Stimulated activated CD4-positive, alpha-beta T cell treated with anti-CD3 and anti-CD28 coated beads, TNF-alpha, amount 100 ng/mL, for 48 hours (primary cell): ENCODE measurements at places on chromosomes 6 and 20.

GRCh38 chr20:63895952-63896263 is 982 bp downstream of the DNAJC5 start:
- DNase-seq: no peak

DNA sequence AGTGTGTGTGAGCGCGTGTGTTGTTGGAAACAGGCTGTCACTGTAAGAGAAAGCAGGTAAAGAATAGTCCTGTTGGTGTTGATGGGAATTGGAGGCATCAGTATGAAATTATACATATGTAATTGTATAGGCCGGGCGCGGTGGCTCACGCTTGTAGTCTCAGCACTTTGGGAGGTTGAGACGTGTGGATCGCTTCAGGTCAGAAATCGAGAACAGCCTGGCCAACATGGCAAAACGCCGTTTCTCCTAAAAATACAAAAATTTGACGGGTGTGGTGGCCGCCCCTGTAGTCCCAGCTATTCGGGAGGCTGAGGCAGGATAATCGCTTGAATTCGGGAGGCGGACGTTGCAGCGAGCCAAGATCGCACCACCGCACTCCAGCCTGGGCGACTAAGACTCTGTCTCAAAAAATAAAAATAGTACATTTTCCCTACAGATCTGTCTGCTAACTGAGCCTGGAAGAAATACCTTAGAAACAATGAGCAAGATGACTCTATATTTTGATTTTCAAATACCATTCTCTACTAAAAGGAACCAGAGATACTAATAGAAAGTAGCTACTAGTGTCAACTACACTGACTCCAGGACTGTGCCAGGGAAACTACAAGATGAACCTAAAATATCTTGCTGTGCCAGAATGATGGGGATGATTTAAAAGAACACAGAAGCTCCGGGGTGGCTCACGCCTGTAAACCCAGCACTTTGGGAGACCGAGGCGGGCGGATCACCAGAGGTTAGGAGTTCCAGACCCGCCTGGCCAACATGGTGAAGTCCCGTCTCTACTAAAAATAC is 110.8 kb downstream of the TRIM27 start:
- DNase-seq: no peak

GRCh38 chr6:43836507-43837240 is 66.7 kb downstream of the VEGFA start:
- DNase-seq: no peak

GRCh38 chr6:54053881-54054391 is 57.3 kb upstream of the MLIP start:
- no peak for DNase-seq
